ENCODE measurements at places on chromosomes 11 and 22.

- DNase-seq, result no peak
Measured at GRCh38 chr11:113090716-113091480, 129.7 kb downstream of the NCAM1 start.

DNA sequence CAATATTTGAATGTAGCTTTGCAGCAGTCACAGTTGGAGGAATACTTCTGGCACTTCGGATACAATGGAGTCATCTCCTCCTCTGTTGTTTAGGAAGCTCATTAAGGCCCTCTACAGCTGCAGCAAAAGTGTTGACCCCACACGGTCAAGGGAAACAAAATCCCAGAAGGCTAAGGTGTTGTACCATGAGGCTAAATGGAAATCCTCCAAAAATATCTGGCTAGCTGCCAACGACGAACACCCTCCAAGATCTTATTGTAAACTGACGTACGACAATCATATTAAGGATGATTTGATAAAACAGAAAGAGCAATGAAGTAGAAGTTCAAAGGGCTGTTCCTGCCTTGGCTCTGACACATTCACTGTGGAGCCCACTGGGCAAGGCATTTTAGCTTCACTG, 4.0 kb downstream of the POGLUT3 start:
- no peak for DNase-seq

GRCh38 chr11:64632237-64632636, 41.2 kb downstream of the SLC22A12 start:
- DNase-seq, result no peak

- no peak for DNase-seq
Measured at GRCh38 chr11:66317723-66318599, 1.1 kb upstream of the CD248 start.

GRCh38 chr22:31870890-31871289, 73.4 kb upstream of the YWHAH start:
- DNase-seq, result no peak

- DNase-seq, result no peak
Measured at GRCh38 chr11:120529214-120529613, 17.7 kb downstream of the GRIK4 start.

GRCh38 chr11:17692931-17693330, 26.4 kb upstream of the MYOD1 start:
- no peak for DNase-seq

GRCh38 chr11:69981119-69981784, 96.9 kb upstream of the ANO1 start:
- DNase-seq, result no peak

GRCh38 chr22:20109411-20110358, 6.2 kb upstream of the RANBP1 start:
- no peak for DNase-seq

DNA sequence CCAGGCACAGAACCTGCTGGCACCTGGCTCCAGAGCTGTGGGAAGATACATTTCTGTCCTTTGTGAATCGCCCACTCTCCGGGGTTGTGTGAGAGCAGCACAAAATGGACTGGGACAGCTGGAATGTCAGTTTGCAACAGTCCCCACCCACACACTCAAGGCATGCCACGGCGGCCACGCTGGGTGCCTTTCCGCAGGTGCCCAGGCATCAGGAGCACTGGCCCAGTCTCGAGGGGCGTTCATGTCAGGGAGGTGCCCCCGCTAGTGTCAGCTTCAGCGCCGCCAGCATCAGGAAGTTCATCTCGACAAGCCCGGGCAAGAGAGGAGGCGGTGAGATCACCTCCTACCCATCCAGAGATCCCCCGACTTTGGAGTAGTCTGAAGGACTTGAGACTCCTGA, 2.1 kb downstream of the TP53AIP1 start:
- no peak for DNase-seq

DNA sequence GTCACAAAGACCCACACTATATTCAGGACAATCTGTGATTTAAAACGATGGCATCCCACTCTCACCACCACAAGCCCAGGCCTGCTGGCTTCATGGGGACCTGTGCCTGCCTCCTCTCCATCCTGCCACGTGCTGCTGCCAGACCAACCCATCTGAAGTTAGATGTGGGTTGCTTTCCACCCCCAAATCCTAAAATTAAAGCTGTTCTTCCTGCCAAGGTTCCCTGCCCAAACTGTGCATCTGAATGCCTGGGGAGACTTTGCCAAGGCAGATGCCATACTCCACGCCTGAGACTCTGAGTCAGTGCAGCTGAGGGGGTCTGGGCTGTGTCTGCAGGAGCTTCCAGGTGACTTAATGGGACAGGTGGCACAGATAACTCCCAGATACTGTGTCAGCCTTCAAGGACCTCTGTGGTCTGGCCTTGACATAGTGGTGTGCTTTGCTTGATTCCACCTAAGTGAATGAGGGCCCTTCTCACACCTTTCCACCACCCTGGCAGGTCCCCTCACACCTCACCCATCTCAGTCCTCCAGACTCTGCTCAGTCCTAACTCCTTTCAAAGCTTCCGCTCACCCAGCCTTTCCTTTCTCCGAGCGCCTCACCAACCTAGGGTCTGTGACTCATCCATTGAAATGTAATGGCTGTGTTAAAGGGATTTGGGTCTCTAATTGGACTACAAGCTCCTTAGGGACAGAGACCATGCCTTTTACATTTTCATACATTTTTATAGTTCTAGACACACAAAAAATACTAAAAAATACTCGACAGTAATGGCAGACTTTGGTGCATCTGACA, 18.6 kb downstream of the ADAMTS8 start:
- DNase-seq, result no peak

- DNase-seq, result no peak
Measured at GRCh38 chr22:17876306-17876831, 102.1 kb upstream of the BID start.

DNA sequence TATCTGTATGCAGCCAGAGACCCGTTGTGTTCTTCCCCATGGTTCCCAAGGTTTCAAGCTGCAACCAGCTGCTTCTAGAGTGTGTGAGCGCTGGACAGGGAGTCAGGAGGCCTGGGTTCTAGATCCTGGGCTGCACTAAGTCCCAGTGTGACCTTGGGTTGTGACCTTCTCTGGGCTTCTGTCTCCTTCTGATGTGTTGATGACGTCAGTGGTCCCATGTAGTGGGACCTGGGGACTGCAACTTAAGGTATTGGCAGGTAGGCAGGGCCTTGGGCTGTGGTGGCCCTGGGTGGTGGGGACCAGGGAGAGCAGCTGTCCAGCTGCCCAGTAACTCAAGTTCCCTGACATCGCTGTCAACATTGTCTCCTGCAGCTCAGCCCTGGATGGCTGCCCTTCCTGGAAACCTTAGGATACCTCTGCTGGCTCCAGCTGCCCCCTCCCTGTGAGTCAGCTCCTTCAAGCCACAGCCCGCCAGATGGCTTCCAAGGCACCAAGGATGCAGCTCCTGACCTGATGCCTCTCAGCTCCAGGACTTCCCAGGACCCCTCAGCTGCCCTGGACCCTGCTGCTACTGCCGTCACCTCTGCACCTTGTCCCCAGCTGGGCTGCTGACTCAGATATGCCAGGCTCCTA, 1.3 kb upstream of the PVALB start:
- DNase-seq, result no peak

DNA sequence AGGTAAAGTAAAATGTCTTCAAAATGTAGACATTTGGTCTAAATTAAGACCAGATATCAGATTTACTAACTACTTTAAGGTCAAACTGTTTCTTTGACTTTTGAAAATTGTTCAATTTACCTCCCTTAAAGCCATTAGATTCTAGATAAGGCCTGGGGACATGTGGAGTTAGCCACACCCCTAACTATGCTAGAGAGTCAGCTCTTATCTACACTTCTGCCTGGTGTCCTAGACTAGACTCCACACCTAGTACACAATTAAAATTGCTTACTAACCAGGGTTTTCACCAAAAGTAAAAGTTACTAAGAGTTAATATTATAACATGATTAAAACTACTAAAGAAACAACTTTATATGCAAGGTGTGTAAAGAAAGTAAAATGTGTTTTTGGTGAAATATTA, 43.6 kb upstream of the DBX1 start:
- DNase-seq, result no peak

GRCh38 chr11:116339306-116340098, 433.3 kb downstream of the BUD13 start:
- no peak for DNase-seq

GRCh38 chr11:119832202-119832935, 103.4 kb upstream of the NECTIN1 start:
- DNase-seq, result no peak

- DNase-seq, result no peak
Measured at GRCh38 chr11:5507933-5508305, 1.8 kb downstream of the UBQLN3 start.
